ENCODE measurements at places on chromosomes 6 and 20.

GRCh38 chr20:15639839-15640238 lies 933.4 kb downstream of the KIF16B start:
- DNase-seq = no peak

GRCh38 chr6:14067656-14068055 lies 49.9 kb upstream of the CD83 start:
- no peak for DNase-seq

- no peak for DNase-seq
These were observed 42.6 kb upstream of the TULP4 start for GRCh38 chr6:158269657-158270056.

DNA sequence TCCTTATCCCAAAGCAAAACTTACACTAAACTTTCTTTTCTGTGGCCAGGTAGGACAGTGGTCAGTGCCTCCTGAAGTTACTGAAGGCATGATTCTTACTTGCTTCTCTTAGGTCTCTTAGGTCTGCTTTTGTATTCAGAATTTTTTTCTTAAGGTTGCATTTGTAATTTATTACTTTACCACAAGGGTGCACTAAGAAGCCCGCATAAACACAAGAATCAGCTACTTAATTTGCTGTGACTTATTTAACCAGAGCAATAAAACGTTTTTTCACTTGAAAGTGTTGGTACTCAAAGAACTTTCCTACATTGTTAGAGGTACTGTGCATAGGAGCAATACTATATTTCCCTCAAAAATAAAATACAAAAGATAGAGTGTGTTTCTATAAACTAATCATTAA lies 75.4 kb upstream of the LAMA2 start:
- DNase-seq = peak; percentile 49

GRCh38 chr6:36118550-36119107 lies 11.7 kb upstream of the MAPK13 start:
- DNase-seq = no peak

GRCh38 chr6:958488-958887 lies 265.5 kb upstream of the EXOC2 start:
- peak; percentile 75 for DNase-seq

GRCh38 chr6:122740091-122740490 lies 39.4 kb upstream of the FABP7 start:
- no peak for DNase-seq

GRCh38 chr6:43716099-43716498 lies 28.5 kb upstream of the MRPS18A start:
- no peak for DNase-seq

DNA sequence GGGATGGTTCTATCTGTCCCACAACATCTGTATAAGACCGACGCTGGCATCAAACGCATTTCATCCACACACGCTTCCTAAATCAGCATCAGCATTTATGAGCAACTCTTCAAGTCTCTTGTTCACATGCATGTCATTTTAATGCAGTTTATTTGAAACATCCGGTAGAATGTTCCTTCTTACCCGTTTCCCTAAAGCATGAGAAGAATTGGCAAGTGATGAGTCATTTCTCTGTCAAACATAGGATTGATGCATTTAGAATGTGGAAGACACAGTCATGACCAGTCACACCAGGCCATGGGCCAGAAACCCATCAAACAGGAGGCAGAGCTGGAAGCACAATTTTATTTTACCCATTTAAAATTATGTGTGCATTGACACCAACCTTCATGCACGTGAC lies 122.8 kb downstream of the UST start:
- no peak for DNase-seq

DNA sequence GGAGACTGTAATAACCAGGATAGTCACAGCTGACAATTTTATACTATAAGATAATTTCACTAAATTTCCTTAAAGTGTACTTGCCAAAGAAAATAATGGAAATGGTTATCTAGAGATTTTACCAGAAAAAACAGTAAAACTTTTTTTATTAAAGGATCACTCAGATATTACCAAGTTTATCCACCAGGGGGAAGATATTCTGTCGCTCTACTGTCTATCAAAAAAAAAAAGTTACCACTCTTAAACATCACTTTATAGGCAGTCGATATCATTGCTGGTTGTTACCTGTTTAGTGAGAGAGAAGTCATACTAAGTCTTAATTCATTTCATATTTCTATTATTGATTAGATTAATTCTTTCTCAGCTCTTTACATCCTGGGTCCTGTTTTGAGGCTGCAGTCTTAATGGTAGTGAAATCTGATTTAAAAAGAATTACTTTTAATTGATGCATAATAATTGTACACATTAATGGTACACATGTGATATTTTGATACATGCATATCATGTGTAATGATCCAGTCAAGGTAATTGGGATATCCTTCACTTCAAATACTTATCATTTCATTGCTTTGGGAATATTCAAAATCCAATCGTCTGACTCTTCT lies 18.9 kb downstream of the L3MBTL3 start:
- no peak for DNase-seq

DNA sequence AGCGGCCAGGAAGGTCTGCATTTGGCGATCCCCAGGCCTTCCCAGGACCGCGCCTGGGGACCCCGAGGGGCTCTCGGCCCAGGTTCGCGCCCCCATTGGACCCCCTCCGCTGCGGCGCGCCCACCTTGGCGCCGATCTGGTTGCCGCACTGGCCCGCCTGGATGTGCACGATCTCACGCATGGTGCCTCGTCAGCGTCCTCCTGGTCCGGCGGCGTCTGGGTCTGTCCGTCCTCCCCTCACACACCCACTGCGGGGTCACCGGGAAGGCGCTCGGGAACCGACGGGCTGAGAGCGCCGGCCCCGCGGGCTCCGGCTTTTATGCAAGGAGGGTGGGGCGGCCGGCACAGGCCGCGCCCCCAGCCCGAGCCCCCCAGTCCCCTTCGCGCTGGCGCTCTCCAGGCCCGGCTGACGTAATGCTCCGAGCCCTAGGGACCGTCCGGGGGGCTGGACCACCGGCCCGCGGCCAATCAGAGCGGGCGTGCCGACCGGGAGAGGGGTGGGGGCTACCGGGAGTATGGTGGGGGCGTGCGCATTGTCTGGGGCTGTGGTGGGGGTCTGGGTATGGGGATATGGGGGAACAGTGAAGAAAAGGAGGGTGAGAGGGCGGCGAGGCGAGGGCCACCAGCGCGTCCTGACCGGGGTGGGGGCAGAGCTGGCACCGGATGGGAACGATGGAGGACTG lies at the start of gene TUBB2B:
TSS of gene TUBB2B (minus strand) at position 291 of the 683 bp plus-strand sequence. CDS start at position 181, 110 bp downstream.
- peak; percentile 66 for DNase-seq

DNA sequence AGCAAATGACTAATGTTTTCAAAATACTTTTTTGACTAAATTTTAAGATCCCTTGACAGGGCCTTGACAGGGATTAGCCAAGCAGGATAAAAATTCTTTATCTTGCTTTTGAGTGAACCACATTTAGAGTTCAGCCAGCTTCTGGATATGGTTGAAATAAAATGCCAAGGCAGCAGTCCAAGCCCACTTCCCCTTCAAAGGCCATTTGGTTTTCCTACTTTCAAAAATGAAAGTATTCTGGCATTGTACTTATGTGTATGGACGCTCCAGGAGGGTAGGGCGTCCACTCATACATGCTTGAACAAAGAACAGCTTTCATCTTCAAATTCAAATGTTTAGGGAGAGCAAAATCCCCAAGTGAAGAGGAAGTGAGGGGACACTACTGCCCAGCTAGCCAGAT lies 82.3 kb upstream of the BCLAF1 start:
- DNase-seq = no peak

DNA sequence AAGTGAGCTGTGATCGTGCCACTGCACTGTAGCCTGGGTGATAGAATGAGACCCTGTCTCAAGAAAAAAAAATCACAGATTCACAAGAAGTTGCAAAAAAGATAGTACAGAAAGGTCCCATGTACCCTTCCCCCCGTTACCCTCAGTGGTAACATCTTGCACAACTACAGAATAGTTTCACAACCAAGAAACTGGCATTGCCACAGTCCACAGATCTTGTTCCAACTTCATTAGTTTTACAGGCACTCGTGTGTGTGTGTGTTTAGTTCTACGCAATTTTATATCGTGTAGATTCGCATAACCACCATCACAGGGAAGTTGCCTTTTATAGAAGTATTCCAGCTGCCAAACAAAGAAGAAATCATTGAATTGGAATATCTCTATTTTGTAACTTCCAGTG lies 19.1 kb downstream of the SPATA2 start:
- no peak for DNase-seq
